Substantia nigra (tissue), 51 donors: ENCODE measurements at places on chromosomes 5 and 9.

- DNase-seq, result no peak
Observed at GRCh38 chr5:44821164-44821563, 12.4 kb downstream of the MRPS30 start.

- no peak for DNase-seq
Observed at GRCh38 chr5:178768371-178769260, 38.2 kb upstream of the ZNF354A start.

GRCh38 chr9:7103367-7103766 lies 345.6 kb downstream of the KDM4C start:
- no peak for DNase-seq

DNA sequence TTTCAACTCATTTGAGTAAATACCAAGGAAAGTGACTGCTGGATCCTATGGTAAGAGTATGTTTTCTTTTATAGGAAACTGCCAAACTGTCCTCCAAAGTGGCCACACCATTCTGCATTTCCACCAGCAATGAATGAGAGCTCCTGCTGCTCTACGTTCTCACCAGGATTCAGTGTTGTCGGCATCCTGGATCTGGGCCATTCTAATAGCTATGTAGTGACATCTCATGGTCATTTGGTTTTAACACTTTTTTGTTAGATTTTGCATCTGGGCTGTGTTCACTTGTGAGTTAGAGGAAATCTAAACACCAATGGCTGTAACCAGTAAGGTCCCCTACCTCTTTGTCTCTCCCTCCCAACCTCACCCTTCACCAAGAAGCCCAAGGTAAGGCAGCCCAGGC lies 115.9 kb downstream of the ATPSCKMT start:
- DNase-seq, result no peak

DNA sequence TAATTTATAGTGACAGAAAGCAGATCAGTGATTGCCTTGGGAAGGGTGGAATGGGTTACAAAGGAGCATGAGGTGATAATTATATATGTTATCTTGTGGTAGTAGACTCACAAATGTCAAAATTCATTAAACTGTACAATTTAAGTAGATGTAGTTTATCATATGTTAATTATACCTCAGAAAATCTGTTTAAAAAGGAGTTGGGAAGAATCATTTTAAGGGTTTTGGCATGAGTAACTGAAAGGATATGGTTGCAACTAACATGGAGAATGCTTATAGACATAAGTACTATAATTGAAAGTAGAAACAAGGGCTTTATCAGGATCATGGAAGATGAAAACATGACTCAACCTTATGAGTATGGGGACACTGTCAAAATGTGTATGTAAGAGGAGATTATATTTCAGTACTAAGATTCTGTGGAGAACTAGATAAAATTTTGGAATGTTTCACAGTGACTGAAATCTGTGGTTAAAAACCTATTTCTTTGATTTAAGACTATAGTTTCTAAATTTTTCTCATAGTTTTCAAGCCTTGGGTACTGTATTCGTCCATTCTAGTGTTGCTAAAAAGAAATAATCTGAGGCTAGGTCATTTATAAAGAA lies 73.3 kb downstream of the FCHO2 start:
- no peak for DNase-seq

DNA sequence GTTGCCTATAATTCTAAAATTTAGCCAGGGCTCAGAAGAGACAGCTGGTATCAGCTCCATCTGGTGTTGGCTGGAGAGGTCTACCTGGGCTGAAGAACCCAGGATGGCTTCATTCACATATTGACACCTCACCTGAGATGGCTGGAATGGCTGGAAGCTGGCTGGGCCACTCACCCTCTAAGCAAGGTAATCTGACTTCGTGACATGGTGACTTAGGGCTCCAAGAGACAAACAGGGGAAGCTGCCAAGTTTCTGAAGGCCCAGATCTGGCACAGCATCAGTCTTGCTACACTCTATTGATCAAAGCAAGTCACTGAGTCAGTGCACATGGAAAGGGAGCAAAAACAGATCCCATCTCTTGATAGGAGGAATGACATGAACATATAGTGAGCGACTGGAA lies 102.3 kb downstream of the EPB41L4A start:
- no peak for DNase-seq
